Stimulated activated naive CD8-positive, alpha-beta T cell treated with anti-CD3 and anti-CD28 coated beads, Interleukin-15, amount 100 ng/mL, for 72 hours (primary cell): ENCODE measurements at places on chromosomes 5 and 9.

- DNase-seq = no peak
Measured at GRCh38 chr9:71858102-71858798, 52.7 kb downstream of the ABHD17B start.

GRCh38 chr9:99466104-99466503 lies 244.0 kb downstream of the SEC61B start:
- no peak for DNase-seq

- no peak for DNase-seq
Measured at GRCh38 chr9:32565967-32566366, 7.0 kb downstream of the NDUFB6 start.

DNA sequence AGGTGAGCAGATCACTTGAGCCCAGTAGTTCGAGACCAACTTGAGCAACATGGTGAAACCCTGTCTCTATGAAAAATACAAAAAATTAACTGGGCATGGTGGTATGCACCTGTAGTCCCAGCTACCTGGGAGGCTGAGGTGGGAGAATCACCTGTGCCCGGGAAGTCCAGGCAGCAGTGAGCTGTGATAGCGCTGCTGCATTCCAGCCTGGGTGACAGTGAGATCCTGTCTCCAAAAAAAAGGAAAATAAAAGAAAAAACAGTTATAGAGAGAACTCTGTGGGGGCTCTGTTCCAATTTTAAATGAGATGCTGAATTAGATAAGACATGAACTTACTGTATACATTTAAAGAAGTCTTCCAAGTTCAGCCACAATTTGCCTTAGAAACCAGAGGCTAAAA lies 44.2 kb downstream of the SLC38A9 start:
- DNase-seq = no peak

GRCh38 chr5:9025942-9026341 lies 519.9 kb downstream of the SEMA5A start:
- DNase-seq = no peak

GRCh38 chr9:8652255-8652654 lies 852.7 kb upstream of the DMAC1 start:
- DNase-seq = no peak

GRCh38 chr5:19240170-19240569 lies 747.8 kb downstream of the CDH18 start:
- DNase-seq = no peak

DNA sequence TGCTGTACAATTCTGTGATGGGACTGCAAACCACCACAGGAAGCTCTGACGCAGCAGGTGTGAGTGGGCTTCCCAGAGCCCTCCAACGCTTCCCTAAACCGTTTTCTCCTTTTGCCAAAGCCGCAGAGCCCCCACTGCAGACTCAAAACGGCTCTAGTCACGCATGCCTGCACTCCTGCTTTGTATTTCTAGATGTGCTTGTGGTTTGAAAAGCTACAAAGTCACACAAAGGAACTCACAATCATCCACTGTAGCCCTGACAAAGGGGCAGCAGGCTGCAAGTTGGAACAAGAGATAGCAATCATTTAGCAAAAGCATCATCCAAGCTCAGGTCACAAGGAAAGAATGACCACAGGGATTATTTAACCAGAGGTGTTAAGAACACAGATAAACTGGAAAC lies 79.3 kb downstream of the PTPN3 start:
- no peak for DNase-seq

DNA sequence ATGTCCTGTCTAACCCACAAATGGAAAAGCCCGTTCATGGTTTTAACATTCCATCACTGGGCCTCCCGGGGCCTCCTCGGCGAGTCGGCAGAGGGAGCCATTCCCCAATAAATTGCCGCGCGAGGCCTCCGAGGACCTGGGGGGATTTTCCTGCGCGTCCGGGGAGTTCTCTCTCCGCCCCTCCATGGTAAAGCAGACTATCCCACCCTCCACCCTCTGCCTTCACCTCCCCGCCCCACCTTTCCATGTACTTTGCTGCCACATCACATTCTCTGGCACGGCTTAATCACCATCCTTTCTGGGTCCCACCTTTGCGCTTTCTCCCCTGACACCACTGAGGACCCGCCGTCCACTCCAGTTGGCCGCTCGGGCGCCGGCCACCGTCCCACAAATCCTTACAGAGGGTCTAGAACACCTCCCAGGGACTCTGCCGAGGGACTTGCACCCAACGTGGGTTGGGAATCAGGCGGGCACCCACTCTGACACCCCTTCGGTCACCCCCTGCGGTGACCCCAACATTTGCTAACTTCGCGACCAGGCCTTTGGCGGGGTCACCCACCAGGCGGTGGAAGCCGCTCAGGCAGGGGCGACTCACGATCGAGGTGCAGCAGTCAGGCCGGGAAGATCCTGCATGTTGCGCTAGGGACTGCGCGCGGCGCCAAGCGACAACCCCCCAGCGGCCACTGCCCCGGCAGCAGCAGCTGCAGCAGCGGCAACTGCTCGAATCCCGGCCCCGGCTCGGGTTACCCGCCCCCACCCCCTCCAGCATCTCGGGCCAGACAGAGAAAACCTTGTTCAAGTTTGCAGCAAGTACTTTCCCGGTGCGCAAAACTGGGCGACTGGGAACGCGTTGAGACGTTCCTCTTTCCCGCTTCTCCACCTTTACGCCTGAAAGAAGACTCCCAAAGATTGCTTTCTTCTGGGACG lies at the start of gene MEGF10:
Gene MEGF10, plus strand, starts transcription at position 778 of the 927 bp plus-strand sequence. CDS start 40,513 bp downstream, outside the sequence.
- DNase-seq = peak; percentile 13
